ENCODE measurements at places on chromosomes 12 and 14.

- DNase-seq: no peak
Measured at GRCh38 chr12:50679612-50680011, 84.3 kb upstream of the ATF1 start.

DNA sequence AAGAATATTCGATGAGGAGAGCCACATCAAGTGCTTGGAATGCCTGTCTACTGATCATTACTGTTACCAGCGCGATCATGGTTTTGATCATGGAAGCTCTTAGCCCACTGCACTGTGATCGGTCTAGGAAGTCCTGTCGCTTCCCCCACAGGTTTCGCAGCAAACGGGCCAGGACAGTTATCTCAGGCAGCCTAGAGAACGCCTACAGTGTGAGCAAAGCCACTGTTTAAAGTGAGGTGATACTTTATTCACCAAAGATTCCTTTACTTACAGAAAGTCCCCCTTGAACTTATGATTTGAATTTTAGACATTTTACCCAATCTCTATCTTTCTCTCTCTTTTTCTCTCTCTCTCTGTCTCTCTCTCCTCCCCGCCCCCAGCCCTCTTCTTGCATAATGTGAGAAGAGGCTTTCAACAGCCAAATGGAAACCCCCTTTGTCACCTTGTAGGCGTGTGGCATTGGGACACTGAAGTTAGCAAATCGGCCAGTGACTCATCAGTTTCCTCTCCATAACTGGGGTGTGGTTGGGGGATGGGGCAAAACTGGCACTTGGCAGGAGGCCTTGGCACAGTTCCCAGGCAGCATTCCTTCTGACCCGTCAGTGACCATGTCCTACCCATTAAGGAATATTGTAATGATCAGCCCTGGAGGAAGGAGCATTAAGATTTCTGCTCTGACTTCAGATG lies 214.8 kb downstream of the CHST11 start:
- peak; percentile 95 for DNase-seq

- no peak for DNase-seq
Measured at GRCh38 chr14:93970965-93971634, 5.3 kb downstream of the ASB2 start.

GRCh38 chr14:75549169-75549568 lies 26.9 kb downstream of the BATF start:
- DNase-seq: no peak

GRCh38 chr12:72148709-72149108 lies 123.5 kb upstream of the TRHDE start:
- no peak for DNase-seq

GRCh38 chr14:77180726-77181602 lies 634 bp upstream of the TMEM63C start:
- no peak for DNase-seq

DNA sequence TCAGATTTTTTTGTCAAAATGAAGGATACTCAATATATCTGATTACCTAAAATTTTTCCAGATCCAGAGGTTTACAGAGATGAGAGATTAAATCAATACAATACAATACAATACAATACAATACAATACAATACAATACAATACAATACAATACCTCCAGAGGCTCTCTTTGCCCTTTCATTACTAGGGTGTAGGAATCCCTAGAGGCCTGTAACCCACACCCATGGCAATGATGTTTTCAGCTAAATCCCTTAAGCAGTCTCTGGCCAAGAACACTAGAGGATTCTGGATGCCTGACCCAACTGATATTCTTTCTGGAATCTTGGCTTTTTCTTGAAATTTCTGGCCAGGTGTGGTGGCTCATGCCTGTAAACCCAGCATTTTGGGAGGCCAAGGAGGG lies 23.7 kb upstream of the AEBP2 start:
- no peak for DNase-seq

GRCh38 chr14:100703386-100704220 lies 23.1 kb upstream of the DLK1 start:
- DNase-seq: no peak

- DNase-seq: no peak
Measured at GRCh38 chr14:35351497-35351896, 53.1 kb downstream of the NFKBIA start.

DNA sequence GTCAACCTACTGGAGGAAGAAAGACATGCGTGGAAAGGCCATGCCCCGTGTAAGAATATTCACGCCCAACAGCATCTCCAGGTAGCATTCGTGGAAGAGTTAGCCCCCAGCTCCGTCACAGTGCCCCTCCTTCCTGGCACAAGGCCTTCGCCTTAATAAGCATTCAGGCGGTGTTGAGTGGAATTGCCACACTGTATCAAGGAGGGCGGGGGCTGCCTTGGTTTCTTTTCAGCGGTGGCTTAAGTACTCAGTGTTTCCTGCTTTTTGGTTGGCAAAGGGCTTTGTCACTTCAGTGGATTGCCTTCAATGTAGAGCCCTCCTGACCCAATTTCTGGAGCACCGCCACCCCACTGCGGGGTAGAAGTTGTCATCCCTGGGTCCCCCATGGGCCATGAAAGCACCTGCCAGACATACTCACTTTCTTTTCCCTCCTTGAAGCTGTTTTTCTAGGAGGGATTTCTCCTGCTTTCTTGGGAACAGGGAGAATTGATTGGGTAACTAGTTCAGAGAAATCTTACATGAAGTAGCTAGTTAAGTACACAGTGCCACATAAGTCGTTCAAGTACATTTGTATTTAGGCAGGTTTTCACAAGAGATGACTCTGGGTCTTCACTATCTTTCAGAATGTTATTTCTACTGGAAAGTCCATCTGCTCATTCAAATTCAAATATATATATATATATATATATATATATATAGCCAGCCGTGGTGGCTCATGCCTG lies 65.5 kb upstream of the STON2 start:
- DNase-seq: no peak

DNA sequence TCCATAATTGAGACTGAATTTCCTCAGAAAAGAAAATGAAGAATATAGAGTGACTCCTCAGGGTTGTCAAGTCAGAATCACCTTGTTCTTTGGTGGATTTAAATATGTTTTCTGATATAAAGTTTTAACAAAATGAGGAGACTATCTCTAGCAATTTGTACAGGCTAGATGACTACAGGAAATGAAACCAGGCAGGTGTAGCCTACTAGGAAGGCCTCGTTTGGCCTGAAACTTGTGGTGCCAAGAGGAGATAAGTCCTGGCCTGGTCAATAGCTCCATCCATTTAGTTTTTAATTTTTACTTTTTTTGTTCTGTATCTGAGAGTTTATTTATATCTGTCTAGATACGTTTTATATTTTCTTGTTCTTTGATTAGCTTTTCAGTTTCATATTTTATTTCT lies 41.5 kb downstream of the SNAPC1 start:
- no peak for DNase-seq

DNA sequence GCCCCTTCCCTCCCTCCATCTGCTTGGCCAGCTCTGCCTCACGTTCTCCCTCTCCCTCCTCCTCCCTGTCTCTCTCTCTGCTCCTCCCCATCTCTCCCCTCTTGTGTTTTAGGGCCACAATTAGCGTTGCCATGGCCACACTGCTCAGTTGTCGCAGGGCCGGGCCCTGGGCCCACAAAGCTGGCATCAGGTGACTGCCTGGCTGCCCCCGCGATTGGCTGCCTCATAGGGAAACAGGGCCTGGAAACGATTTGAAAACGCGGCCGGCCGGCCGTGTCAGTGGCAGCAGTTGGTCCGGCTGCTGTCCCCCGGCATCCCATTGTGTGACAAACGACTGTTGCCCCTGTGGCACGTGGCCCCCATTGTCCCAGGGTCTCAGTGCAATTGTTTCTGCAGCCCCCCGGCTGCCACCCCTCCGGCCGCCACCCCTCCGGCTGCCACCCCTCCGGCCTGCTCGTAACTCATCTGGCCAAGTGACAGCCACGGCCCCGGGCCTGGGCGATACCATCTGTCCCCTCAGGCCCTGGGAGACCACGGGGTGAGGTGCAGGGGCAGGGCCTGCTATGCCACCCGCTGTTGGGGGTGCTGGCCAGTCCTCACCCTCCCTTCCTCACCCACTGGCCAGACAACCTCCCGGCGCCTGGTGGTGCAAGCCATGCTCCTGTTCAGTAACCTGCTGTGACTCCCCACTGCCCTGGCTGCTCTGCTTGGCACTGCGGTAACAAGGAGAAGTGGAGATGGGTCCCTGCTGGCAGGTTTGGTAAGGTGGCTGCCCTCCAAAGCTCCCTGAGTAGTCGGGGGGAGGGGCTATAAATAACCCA lies 17.4 kb downstream of the FOXN4 start:
- DNase-seq: peak; percentile 41

- no peak for DNase-seq
Measured at GRCh38 chr12:76244300-76244699, 103.9 kb downstream of the BBS10 start.

DNA sequence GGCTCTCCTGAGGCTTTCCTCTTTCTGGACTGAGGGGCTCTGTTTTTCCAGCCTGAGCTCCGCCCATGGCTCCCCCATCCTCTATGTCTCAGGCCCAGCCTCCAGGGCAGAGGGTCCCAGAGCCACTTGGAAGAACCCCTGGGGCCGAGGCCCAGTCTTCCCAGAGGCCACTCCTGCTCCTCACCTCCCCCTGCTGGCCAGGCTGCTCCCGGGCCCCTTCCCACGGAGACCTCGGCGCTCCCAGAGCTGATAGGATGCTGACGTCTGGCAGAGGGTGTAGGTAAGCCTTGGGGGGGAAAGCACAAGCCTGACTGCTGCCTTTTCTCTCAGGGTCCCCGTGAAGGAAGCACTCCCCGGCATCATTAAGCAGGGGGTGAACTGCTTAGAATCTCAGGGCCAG lies 51.4 kb downstream of the ERH start:
- peak; percentile 29 for DNase-seq

DNA sequence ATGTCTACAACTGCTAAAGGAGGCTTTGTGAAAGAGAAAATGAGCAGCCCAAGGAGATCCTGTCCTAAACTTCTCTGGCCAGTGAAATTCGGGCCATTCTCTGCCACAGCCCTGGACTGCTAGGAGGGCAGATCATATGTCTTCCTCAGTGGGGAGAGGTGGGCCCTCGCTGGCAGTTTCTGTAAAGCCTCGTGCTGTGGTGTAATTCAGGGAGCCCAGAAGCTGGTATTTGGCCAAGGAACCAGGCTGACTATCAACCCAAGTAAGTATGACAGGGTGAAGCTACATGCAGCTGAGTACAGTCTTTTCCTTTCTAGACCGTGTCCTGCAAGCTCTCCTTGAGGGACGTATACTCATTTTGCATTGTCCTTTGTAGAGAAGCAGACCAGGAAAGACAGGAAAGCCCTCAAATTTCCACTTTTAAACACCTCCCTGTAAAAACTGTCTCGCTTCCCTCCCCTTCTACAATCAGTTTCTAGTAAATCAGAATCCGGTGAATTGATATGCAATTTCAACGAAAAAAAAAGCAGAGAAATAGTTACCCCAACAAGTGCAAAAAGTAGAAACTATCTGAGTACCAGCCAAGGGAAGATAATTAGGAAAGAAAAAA lies 106.8 kb downstream of the DAD1 start:
- no peak for DNase-seq

DNA sequence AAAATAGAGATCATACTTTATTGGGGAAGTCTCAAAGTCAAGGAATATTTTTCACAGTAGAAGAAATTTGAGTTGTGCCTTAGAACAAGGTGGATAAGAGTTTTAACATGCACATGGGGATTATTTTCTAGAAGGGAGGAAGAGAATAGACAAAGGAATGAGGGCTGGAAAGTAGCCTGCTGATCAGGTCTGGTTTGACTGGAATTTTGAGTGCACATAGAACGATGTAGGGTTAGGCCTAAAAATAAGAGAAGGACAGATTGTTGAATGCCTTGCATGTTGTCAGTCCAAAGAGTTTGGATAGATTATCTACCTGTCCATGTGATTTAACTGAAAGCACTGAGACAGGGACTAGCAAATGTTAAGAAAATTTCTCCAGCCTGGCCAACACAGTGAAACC lies 87.2 kb downstream of the SRGAP1 start:
- no peak for DNase-seq

GRCh38 chr12:113142173-113142885 lies 6.8 kb upstream of the RASAL1 start:
- no peak for DNase-seq

DNA sequence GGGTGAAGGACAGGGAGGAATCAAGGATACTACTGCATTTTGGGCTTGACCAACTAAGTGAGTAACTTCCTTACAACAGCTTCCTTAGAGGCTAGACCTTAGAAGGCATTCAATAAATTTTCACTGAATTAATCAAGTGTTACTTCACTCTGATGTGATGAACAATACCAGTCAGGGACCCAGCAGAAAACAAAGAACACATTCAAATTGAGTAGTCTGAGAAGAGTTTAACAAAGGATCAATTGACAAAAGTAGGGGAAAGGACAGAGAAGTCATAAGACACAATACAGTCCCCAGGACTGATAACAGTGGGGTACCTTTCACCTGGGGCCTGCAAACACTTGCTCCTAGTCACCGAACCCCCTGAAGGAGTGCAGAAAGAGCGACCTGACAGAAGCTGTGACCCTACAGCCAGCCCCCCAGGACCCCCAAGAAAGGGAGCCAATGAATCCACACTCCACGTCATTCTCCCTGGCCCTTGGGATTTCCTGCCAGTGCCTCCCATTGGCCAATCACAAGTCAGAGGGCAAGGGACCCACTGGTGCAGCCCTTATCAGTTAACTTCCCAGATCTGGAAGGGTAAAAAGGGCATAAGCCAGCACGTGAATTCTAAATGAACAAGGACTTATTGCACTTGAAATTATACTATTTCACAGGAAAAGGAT lies 6.9 kb downstream of the ANAPC5 start:
- DNase-seq: no peak

DNA sequence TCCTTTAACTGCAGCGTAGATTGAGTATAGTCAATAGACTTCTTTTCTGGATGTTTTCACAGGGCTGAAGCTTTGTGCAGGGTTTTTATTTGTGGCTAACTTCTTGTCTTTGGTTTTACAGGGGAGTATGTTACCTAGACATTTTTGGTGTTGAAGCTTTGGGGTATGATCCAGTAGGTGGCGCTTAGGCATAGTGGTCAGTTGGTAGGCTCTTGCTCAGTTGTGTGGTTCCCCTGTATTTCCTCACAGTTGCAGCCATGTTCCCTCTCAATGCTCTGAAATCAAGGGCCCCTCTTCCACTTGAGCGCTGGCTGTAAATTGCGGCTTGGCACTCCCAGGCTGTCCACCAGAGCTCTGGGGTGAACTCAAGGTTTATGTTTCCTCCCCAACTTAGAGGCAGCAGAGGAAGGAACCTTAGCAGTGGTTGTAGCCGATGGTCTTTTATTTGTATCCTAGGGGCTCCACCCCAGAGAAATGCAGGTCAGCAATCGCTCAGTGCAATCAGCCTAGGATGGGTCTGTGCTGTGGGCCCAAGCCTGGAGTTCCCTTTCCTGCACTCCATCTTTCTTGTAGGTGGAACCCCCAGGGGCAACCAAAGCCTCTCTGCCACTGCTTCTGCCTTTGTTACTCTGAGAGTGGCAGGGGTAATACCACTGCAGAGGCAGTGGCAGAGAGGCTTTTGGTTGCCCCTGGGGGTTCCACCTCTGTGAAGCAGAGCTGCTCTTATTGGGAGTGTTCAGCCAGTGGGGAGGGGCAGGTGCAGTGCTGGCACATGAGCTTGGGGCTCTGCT lies 55.1 kb downstream of the CMAS start:
- peak; percentile 60 for DNase-seq

DNA sequence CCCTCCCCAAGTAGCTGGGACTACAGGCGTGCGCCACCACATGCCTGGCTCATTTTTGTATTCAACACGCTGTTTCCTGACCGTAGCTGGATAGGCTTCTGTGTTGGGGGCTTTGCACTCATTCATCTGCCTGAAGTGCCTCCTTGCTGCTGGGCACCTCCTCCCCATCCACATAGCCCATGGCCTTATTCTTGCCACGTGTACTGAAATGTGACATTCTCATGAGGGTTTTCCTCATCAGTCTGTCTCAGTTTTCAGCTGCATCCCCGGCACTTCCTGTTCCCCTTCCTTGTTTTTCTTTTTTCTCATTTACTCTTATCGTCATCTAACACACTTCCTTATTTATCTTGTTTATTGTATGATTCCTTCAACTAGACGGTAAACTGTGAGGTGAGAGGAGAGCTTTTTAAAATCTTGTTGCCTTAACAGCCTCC lies 36.6 kb downstream of the RCOR1 start:
- no peak for DNase-seq
